ENCODE measurements at places on chromosomes 1 and 21. TPM values are rescaled to one million over a fixed set of nuclear protein-coding genes. Genes with fewer than 3 reads are reported as not detected.
A peak's percentile ranks its signal among the peaks of the same experiment; 100 is the strongest.

Gene SLC1A7
- 6.2 TPM for total RNA-seq

Gene SYNC
- 82.5 TPM for total RNA-seq

Gene TMEM82
- total RNA-seq: not detected

Gene ZSWIM5
- total RNA-seq: 0.50 TPM

Gene OPRD1
- total RNA-seq: 0.02 TPM

Gene IQGAP3
- total RNA-seq: 0.07 TPM

Gene ICOSLG
- 0.69 TPM for total RNA-seq

DNA sequence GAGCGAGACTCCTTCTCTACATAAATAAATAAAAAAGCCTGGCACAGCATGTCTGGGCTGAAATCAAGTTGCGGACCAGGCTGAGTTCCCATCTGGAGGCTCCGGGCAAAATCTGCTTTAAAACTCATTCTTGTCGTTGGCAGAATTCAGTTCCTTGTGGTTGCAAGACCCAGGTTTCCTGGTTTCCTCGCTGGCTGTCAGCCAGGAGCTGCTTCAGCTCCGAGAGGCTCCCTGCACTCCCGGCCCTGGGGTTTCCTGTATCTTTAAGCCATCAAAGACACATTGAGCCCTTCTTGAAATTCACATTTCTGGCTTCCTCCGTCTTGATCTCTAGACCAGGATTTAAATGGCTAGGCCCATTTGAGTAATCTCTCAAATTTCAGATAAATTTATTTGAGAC, 20.6 kb upstream of the SCCPDH start:
- no peak for DNase-seq

- no peak for DNase-seq
These were observed 152.5 kb downstream of the KCNH1 start for GRCh38 chr1:210981490-210981889.

DNA sequence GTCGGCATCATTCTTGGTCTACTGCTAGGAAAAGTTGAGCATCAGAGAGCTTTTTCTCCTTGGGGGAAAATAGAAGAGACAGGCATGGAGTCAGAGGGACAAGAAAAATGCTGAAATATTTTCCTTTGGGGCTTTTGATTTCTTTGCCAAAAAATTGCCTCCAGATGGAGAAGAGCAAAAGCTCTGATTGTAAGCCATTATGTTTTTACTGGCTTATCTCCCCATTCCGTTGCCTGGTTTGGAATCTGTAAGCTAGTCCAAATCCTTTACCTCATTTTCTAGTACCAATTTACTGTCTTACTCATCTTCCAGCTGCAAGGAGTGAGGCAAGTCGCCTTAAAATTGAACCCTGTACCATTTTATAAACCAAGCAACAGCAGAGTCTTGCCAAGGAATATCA, 23.3 kb upstream of the NBL1 start:
- DNase-seq: no peak

GRCh38 chr1:85983316-85983715, 173.3 kb downstream of the COL24A1 start:
- no peak for DNase-seq

DNA sequence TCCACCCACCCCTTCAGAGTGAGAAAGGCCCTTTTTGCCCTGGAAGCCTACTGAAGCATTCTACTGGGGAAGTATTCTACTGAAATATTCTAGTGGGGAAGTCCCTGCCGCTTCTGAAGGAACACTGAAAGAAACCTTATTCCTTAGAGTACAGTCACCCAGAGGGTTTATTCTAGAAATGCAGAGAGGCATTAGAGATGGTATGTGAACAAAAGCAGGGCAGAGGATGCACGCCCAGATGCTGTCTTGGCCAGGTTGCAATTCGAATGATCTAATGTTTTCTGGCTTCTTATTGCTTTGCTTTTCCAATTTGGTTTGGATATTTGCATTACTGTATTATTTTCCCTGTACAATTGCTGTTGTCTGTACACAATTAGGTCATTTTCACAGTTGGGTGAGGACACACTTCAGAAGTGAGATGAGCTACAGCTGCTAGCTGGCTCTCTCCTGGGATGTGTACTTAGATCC, 37.1 kb downstream of the CCN1 start:
- no peak for DNase-seq

- no peak for DNase-seq
These were observed 34.1 kb downstream of the ABL2 start for GRCh38 chr1:179195376-179195775.

DNA sequence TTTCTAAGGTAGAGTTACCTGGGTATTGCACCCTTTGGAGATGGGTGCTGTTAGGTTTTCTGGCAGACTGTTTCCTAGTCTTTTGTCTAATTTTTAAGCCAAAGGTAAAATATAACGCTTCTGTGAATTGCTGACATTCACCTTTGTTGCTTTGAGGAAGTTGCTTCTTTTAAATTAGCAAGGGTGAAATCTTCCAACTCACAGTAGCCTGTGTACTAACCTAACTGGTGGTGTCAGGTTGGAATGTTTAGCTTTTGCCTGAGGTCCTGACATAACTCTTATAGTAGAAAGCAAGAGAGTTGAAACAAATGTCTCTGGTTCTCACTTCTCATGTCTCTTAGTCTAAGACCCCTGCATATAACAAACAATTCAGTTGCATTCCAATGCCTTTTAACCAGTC, 61.1 kb upstream of the LPGAT1 start:
- no peak for DNase-seq

DNA sequence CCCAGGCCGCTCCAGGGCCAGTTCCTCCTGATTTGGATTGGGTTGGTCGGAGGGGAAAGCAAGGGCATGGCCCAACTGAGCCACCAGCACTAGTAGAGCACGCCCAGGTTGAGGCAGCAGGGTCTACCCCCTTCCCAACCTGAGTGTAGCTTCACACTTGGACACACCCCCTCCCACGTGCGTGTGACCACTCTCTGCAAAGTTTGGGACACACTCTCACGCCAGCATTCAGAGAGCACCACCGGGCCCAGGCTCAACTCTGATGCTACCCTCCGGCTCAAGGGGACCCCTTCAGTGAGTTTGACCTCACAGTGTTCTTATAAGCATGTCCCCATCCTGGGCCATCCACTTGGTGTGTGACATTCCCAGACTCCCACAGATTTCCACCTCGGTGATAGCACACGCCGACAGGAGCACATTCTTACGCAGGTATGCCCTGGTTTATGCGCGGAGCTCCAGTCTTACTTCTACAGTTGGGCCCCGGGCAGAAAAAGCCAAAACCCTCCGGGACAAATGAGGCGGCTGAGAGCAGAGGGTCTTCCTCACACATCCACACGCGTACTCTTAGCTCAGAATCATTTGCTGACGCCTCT, 3.0 kb upstream of the DMRTA2 start:
- DNase-seq: no peak

GRCh38 chr21:15183813-15184257, 119.0 kb upstream of the NRIP1 start:
- DNase-seq: no peak

GRCh38 chr1:206706298-206706791, 21.6 kb downstream of the MAPKAPK2 start:
- DNase-seq: peak; percentile 69

GRCh38 chr1:47631411-47631995, 193.7 kb downstream of the FOXD2 start:
- DNase-seq: no peak
